ENCODE measurements at places on chromosomes 7 and 10.
A peak's percentile ranks its signal among the peaks of the same experiment; 100 is the strongest.

- no peak for DNase-seq
Measured at GRCh38 chr10:116311016-116311415, 13.2 kb upstream of the CCDC172 start.

- DNase-seq, result no peak
Measured at GRCh38 chr10:132484922-132485321, 52.7 kb upstream of the INPP5A start.

DNA sequence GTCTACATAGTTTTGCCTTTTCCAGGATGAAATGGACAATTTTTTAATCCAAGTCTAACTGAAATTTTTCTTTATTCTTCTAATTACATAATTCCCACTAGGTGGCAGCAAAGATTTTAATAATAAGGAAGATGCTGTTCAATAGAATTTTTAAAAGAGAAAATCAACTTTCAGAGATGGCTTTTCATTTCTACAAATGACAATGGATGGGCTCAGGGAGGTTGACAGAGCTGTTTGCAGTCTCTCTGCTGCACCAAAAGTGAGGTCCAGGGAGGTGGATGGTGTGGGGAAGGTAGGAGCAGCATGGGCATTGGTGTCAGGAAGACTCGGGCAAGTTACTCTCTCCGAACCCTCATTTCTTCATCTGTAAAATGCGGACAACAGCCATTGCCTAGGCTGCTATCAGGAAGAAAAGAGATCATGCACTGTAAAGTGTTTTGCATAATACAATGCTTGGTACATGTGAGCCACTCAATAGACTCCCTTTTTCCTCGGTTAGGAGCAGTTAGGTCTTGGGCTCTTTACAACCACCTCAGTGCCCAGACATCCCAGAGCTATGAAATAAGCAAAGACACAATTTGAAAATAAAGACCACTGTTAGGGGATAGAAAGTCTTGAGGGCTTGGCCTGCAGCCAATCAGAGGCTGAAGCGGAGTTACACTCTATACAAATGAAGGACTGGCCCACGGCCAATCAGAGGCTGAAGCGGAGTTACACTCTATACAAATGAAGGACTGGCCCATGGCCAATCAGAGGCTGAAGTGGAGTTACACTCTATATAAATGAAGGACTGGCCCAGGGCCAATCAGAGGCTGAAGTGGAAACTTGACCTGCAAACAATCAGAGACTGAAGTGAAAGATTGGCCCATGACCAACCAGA, 107.1 kb downstream of the ABLIM1 start:
- DNase-seq, result peak; percentile 18

DNA sequence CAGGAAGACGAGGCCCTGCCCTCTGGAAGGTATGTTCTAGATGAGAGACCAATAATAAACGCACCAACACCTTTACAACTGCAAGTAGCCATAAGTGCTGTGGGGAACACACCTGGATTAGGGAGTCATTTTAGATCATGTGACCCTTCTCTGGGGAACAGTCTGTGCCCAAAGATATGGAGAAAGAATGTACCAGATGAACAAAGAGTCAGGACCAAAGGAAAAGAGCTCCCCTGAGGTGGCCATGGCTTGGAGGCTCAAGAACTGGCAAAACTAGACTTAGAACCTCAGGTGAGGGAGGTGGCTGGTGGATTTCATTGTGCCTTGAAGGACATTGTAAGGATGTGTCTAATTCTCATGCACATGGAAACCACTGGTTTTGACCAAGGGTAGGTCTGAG, 10.3 kb upstream of the EN2 start:
- no peak for DNase-seq

DNA sequence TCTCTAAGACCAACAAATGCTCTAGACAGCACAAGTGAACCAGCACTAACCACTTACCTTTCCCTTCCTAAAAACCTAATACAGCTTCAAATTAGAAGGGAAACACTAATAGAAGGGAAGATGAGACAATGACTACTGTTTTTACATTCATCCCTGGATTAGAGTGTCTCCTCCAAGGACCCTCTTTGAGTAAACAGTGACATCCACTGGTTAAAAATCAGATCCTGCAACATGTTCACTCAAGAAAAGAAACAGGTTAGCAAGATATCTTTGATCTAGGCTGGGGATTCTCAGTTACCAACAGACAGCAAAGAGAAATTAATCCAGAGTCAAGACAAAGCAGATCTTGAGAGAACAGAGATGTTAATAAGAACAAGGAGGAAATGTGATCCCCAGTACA, 177.7 kb upstream of the GHITM start:
- DNase-seq, result no peak

DNA sequence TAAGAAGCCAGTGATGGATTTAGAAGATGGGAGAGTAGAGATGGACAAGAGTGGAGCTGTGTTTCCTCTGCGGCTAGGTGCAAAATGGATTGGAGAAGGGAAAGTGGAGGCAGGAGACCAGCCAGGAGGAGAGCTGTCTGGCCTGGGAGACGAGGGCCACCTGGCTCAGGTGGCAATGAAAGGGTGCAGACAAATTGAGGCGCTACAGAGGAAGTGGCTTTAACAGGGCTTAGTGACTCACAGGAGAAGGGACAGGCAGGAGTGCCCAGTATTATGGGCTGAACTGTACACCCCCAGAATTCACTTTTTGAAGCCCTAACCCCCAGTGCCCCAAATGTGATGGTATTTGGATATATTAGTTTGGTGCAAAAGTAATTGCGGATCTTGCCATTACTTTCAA, 65.6 kb upstream of the DUSP5 start:
- no peak for DNase-seq

GRCh38 chr7:77899516-77899915, 100.9 kb downstream of the PHTF2 start:
- no peak for DNase-seq

- no peak for DNase-seq
Measured at GRCh38 chr7:15938115-15938514, 251.6 kb upstream of the MEOX2 start.

GRCh38 chr7:113289140-113289740, 170.9 kb upstream of the SMIM30 start:
- peak; percentile 30 for DNase-seq

DNA sequence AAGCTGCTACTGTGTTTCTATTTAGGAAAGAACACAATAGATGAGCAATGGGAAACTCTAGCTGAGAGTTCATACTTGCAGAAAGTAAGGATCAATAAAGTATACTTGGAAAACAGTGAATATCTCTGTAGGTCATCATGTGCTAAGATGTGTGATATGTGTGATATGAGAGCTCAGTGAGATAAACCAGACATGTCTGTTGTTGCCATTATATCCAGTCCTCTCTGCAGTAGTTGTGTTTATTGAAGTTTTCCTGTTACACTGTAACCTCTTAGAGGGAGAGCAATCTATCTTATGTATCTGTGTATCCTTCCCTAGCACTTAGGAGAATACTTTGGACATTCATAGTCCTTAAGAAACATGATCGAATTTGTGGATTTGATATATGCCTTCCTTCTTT, 19.1 kb downstream of the TRUB1 start:
- DNase-seq, result no peak

DNA sequence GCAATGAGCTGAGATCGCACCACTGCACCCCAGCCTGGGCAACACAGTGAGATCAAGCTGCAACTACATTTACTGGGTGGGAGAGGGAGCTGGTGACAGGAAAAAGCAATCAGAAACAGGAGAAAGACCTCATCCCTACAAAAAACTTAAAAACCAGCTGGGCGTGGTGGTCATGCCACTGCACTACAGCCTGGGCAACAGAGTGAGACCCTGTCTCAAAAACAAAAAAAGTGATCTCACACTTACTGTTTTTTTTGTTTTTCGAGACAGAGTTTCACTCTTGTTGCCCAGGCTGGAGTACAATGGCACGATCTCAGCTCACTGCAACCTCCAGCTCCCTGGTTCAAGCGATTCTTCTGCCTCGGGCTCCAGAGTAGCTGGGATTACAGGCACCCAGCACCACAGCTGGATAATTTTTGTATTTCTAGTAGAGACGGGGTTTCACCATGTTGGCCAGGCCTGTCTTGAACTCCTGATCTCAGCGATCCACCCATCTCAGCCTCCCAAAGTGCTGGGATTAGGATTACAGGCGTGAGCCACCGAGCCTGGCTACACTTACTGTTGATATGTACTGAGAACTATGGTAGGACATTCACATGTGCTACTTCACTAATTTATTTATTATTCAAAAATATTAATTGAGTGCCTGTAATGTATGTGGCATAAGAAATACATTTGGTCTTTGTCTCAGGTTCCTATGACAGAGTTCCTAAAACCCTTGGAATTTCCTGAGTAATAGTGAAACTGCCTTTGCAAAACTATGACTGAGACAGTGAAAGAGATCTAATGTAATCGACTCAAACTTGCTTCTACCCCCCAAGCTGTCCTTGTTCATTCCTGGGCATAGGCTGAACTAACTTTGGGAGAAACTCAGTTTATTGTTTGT, 27.7 kb upstream of the NRBF2 start:
- no peak for DNase-seq

DNA sequence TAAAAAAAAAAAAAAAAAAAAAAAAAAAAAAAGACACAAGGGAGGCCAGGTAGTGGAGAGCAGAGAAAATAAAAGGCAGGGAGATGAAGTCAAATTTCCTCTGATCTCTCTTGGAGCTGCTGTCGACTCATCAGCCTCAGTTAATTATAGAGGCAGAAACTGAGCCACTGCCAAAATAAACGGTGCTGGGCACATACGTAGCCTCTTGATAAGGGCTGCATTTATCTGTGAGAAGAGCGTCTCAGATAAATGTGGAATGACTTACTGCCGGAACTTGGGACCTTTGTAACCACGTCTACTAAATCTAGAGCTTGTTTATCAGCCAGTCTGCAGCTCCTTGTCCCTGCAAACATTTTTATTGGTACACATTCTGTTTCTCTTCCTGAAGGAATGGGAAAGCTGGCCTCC, 162.3 kb downstream of the BAMBI start:
- no peak for DNase-seq

DNA sequence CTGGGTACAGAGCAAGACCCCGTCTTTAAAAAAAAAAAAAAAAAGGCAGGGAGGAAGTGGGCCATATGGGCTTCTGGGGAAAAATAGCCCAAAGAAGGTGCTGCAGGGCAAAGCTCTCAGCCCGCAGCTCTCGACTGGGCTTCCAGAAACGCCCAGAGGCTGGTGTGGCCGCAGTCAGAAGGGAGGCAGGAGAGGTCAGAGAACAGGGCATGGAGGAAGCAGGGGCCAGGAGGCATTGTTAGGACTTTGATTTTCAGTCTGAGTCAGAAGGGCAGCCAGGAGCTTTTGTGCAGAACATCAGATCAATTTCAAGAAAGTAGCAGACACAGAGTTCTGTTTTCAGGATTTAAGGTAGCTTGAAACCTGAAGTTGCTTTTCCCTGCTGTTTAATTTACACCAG, 35.3 kb upstream of the CYTH3 start:
- DNase-seq, result no peak

- DNase-seq, result no peak
Measured at GRCh38 chr10:12965571-12965970, 35.9 kb downstream of the CCDC3 start.

DNA sequence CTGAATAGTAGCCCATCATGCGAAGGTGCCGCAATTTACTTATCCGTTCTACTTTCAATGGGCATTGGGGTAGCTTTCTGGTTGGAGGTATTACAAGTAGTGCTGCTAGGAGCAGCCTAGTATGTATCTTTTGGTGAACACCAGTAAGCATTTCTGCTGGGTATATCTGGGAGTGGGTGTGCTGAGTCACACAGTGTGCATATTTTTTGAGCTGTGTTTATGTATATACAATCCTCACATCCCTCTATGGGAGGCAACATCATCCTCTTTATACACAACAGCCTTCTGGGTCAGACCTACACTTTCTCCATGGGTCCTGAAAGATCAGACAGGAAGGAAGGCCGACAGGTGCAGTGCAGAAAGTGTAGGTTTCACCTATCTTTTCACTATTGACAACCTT, 36.3 kb downstream of the PYROXD2 start:
- no peak for DNase-seq

- no peak for DNase-seq
Measured at GRCh38 chr7:5528815-5529442, 105.3 kb upstream of the TNRC18 start.

GRCh38 chr10:16481052-16481728, 40.5 kb downstream of the C1QL3 start:
- DNase-seq, result no peak

DNA sequence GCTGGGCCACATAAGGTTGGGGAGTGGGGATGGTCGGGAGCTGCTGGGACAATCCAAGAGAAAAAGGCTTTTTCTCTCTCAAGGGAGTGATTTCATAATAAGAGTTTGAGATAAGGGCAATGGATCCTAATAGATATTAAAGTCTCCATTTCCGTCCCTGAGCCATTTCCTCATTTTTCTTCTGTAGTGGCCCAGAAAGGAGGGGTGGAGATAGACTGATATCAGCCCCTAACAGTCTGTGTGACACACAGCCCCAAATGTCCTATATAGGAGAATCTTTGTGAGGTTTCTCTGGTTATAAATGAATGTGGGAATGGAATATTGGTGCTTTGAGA, 35.2 kb downstream of the PRSS2 start:
- DNase-seq, result no peak

- DNase-seq, result no peak
Measured at GRCh38 chr10:60335708-60336107, 54.0 kb downstream of the ANK3 start.

DNA sequence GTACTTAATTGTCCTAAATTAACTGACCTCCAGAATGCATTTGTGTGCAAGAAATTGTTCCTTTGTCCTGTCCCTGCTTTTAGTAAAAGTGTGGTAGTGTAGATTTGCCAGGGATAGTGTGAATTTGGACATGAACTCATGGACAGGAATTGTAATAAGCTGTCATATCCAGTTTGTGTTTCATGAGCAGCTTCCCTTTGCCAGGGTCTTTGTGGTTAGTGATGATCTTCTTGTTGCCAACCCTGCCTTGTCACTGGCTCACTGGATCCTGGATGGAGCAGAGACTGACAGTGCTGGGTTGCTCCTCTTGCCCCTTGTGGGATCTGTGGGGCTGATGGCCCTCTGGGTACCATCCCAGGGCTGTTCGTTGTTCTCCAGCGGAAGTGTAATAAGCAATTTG, 110.1 kb downstream of the CCNY start:
- DNase-seq, result no peak

DNA sequence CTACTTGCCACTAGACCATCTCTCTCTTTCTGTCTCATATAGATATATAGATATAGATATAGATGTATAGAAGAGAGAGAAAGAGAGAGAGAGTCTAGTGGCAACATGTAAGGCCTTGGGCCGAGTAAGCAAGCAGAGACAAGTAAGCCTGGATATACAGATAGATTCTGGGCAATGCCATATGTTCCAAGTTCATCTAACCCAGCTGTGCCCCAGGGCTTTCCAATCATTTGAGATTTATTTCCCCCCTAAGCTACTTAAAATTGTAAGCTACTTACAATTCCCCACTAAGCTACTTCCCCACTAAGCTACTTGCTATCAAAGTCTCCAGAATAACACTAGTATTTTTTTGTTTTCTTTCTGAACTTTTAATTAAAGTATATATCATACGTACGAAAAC, 1094.1 kb downstream of the DNAJB9 start:
- no peak for DNase-seq

DNA sequence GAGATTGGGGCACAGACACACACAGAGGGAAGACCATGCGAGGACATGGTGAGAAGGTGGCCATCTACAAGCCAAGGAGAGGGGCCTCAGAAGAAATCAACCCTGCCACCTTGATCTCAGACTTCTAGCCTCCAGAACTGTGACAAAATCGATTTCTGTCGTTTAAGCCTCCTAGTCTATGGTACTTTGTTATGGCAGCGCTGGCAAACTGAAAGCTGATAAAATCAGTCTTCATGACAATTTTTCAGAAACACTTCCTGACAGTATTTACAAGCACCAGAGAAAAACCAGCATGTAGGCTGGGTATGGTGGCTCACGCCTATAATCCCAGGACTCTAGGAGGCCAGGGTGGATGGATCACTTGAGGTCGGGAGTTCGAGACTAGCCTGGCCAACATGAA, 4.2 kb downstream of the PARP12 start:
- no peak for DNase-seq
